Cardiac muscle cell (in vitro differentiated cells and primary cell): ENCODE measurements at places on chromosomes 12 and 14. TPM values are rescaled to one million over a fixed set of nuclear protein-coding genes. Genes with fewer than 3 reads are reported as not detected.

The CCDC60 gene
- 12.5 and 15.7 TPM in 2 replicates for total RNA-seq

- no peak overlapping the region for H3K4me3 ChIP-seq
- no peak for DNase-seq
- no peak overlapping the region for H3K27ac ChIP-seq
- no peaks in the 10 kb centered on the region for H3K27me3 ChIP-seq
- no peaks in the 10 kb centered on the region for H3K4me1 ChIP-seq
- H3K36me3 ChIP-seq: no peaks in the 10 kb centered on the region
Measured at GRCh38 chr14:82180139-82180538, 646.5 kb upstream of the SEL1L start.

DNA sequence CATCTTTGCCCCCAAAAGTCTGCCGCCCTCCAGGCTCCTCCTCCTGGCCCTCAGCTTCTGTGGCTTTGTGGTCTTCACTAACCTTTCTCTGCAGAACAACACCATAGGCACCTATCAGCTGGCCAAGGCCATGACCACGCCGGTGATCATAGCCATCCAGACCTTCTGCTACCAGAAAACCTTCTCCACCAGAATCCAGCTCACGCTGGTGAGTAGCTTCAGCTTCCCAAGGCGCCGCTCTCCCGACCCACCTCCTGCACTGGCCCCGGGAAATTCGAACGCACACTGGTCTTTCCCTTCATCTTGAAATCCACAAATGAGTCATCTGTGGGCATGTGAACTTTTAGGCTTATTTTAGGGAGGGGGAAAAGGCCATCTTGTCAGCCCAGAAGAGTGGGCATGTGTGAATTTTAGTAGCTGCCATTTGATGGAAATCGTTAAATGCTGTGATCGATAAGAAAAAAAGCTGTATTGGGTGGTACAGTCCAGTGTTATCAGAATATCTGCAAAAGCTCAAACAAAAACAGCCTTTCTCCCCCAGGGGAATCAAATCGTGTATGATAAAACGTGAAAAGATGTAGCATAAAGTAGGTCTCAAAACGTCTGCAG, 700 bp downstream of the SLC35E3 start:
- H3K27me3 ChIP-seq: no peaks in the 10 kb centered on the region
- peaks cover 3% of the 10 kb centered on the region for H3K36me3 ChIP-seq
- peak overlapping the region; percentile 52 for H3K4me3 ChIP-seq
- peak; percentile 79 for DNase-seq
- peak overlapping the region; percentile 32 for H3K27ac ChIP-seq
- peaks cover 18% of the 10 kb centered on the region for H3K4me1 ChIP-seq

DNA sequence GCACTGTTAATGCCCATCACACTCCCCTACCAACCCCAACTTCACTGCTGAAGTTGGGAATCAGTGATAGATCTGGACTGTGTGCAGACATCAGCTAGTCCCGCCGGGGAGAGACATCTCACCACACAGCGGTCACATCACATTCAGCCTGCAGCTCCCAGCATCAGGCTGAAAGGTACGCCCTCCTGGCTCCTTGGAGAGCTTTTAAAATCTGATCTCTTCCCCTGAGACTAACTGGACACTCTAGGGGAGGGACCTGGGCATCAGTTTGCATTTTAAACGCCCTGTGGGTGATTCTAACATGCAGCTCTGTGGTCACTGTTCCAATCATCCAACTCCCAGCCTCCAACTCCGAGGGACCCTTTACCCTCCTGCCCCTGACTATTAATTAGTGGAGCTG, 58.4 kb downstream of the CCDC85C start:
- peaks cover 39% of the 10 kb centered on the region for H3K4me1 ChIP-seq
- no peak overlapping the region for H3K4me3 ChIP-seq
- no peaks in the 10 kb centered on the region for H3K36me3 ChIP-seq
- H3K27ac ChIP-seq: peak overlapping the region; percentile 36

DNA sequence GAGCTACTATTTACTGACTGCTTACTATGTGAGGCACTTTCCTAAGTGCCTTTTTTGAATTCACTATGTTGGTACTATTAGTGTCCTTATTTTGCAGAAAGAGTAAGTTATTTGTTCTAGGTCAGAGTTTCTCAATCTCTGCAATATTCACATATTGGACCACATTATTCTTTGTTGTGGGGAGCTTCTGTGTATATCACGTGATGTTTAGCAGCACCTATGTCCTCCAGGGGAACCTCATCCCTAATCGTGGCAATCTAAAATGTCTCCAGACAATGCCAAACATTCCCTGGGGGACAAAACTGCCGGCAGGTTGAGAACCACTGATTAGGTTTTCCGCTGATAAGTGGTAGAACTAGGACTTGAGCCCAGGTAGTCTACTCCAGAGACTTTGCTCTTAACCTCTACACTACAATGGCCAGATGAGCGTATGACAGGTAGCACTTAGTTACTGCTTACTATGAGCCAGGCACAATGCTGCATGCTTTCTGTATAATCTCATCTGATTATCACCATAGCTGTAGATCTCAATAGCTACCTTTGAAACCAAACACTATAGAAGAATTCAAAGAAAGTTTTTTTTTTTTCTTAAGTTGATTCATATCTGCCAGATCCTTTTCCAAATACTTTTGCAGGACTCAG, 38.9 kb downstream of the NELL2 start:
- no peak overlapping the region for H3K4me3 ChIP-seq
- H3K27ac ChIP-seq: no peak overlapping the region
- H3K36me3 ChIP-seq: no peaks in the 10 kb centered on the region
- H3K4me1 ChIP-seq: peaks cover 7% of the 10 kb centered on the region
- H3K27me3 ChIP-seq: no peaks in the 10 kb centered on the region
- no peak for DNase-seq
